ENCODE measurements at places on chromosomes 11 and 22. TPM values are rescaled to one million over a fixed set of nuclear protein-coding genes. Genes with fewer than 3 reads are reported as not detected.

The EMID1 gene
- not detected for total RNA-seq

The RAB39A gene
- total RNA-seq, result not detected

The KRTAP5-1 gene
- not detected for total RNA-seq

DNA sequence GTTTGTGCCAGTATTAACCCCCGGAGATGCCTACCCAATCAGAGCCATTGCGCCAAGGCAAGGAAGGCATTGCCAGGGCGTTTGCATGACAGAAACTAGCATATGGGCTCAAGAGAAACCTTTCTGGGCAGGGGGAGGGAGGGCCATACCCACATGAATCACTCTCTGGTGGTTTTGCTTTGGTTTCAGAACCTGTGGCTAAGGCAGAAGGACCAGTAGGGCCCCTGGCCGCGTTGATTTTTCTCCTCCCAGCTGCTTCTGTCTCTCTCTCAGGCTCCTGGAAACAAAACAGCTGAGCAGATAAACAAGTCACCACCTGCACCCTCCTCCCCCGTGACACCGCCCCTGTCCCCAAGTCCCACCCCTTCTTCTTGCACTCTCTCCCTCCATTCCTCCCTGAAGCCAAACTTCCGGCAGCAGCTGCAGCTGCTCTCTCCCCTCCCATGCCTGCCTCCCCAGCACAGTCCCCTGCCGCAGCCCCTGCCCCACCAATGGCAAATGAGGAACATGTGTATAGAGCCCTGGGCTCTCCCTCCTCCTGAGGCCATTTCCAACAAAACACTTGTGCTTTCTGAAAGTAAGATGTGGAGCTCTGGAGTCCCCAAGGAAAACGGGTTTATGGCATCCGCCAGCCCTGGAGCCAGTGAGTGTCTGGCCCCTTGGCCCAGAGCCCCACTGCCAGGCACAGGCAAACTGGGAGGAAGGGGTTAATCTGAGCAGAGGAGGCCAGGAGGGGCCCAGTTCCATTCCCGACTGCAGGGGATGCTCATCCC lies 39.0 kb upstream of the ADA2 start:
- H3K4me3 ChIP-seq, result peak overlapping the region; percentile 40
- DNase-seq, result peak; percentile 68
- H3K4me1 ChIP-seq, result peaks cover 35% of the 10 kb centered on the region
- peak overlapping the region; percentile 63 for H3K27ac ChIP-seq
- H3K27me3 ChIP-seq, result peaks cover 16% of the 10 kb centered on the region
- H3K36me3 ChIP-seq, result no peaks in the 10 kb centered on the region

DNA sequence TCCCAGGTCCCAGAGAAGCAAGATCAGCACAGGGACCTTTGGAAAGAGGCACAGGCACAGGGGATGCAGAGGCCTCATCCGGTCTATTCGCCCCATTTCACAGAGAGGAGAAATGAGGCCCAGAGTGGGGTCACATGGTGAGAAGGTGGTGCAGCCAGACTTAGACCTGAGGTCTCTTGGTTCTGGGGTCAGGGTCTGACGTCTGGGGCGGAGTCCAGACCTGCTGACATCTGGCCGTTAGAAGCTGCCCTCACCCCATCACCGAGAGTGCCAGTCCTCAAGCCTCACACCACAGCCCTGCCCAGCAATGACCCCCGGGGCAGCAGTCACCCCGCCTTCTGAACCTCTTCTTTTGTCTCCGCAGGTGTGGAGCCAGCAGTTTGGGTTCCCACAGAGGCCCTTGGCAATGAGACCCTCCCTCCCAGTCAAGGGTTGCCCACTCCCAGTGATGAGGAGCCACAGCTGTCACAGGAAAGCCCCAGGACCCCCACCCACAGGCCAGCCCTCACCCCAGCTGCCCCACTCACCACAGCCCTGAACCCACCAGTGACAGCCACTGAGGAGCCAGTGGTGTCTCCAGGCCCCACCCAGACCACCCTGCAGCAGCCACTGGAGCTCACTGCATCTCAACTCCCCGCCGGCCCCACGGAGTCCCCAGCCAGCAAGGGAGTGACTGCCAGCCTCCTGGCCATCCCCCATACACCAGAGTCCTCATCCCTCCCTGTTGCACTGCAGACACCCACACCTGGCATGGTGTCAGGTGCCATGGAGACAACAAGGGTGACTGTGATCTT lies 62.4 kb downstream of the OTOG start:
- no peaks in the 10 kb centered on the region for H3K36me3 ChIP-seq
- H3K4me1 ChIP-seq, result no peaks in the 10 kb centered on the region
- no peak for DNase-seq
- peaks cover 2% of the 10 kb centered on the region for H3K27me3 ChIP-seq
- H3K27ac ChIP-seq, result no peak overlapping the region
- no peak overlapping the region for H3K4me3 ChIP-seq

The LMO2 gene
- total RNA-seq, result not detected

The BIK gene
- 2.3 TPM for total RNA-seq

The CENPM gene
- total RNA-seq, result 84.6 TPM

The AMOTL1 gene
- total RNA-seq, result 4.9 TPM

- peak overlapping the region; percentile 6 for H3K27ac ChIP-seq
- peaks cover 26% of the 10 kb centered on the region for H3K36me3 ChIP-seq
- H3K4me1 ChIP-seq, result peaks cover 87% of the 10 kb centered on the region
- H3K4me3 ChIP-seq, result no peak overlapping the region
- no peak for DNase-seq
Observed at GRCh38 chr22:39940757-39941305, 19.4 kb upstream of the TMA7B start.

The LGR4 gene
- not detected for total RNA-seq

The KRTAP5-11 gene
- not detected for total RNA-seq

- no peak for DNase-seq
- H3K36me3 ChIP-seq, result no peaks in the 10 kb centered on the region
- H3K27ac ChIP-seq, result no peak overlapping the region
- H3K4me3 ChIP-seq, result no peak overlapping the region
- H3K27me3 ChIP-seq, result no peaks in the 10 kb centered on the region
Observed at GRCh38 chr22:47150426-47150825, 388.0 kb downstream of the TBC1D22A start.

The YPEL4 gene
- 0.39 TPM for total RNA-seq

GRCh38 chr11:21704539-21704938 lies 488.3 kb upstream of the ANO5 start:
- no peak overlapping the region for H3K4me3 ChIP-seq
- no peaks in the 10 kb centered on the region for H3K27me3 ChIP-seq
- H3K4me1 ChIP-seq, result no peaks in the 10 kb centered on the region
- H3K27ac ChIP-seq, result no peak overlapping the region
- no peaks in the 10 kb centered on the region for H3K36me3 ChIP-seq
- DNase-seq, result no peak

DNA sequence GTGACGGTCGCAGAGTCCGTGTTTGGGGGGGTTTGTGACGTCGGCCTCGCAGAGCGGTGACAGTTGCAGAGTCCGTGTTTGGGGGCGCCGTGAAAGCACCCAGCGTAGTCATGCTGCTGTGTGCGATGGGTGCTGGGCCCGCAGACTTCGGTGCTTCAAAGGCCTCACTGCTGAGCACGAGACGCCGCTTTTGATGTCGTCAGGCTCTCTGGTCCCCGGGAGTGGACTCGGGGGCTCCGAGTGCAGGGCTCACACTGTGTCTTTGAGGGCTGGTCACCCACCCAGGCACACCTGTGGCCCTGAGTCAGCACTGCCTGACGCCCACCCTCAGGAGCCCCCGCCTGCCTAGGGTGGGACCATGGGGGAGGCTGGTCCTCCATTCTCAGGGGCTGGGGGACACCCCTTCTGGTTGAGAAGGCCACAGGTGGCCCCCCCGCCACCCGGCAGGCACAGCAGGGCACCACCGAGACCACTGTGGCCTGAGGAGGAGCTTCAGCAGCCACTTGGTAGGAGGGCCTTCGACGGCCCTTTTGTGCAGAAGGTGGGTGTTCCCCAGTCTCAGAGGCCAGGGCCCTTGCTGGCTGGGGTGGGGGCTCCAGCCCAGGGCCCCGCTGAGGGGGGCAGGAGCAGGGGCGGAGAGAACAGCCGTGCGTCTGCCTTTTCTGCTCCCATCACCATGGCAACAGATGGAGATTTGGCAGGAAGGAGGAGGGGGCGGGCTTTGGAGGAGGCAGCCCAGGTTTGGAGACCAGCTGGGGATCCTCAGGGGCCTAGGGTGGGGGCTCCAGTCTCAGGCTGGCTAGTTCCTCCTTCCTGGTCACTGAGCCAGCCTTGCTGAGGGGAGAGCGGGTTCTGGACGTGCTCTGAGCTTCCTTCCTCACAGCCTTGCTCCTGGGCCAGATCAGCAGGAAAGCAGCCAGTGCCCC lies 20.9 kb downstream of the BRSK2 start:
- H3K4me1 ChIP-seq, result no peaks in the 10 kb centered on the region
- no peaks in the 10 kb centered on the region for H3K27me3 ChIP-seq
- DNase-seq, result no peak
- H3K36me3 ChIP-seq, result no peaks in the 10 kb centered on the region

The FGF4 gene
- not detected for total RNA-seq

DNA sequence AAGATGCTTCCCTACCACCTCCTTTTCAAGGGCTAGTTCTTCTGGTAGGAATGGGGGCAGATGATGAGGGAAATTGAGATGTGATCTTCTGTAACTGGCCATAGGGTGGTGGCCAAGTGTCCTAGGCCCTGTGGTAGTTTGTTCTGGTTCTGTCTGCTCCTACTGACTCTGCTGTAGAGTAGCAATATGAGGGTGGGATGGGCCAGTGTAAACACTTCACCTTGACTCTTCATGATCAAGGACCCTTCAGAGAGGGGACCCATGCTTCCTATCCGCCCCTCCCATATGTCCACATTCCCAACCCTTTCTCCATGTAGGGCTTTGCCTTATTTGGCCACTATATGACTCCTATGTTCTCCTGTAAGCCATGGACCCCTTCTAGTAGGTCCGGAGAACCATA lies 230.3 kb upstream of the SESN3 start:
- H3K4me1 ChIP-seq, result no peaks in the 10 kb centered on the region
- H3K4me3 ChIP-seq, result no peak overlapping the region
- no peaks in the 10 kb centered on the region for H3K27me3 ChIP-seq

- no peak overlapping the region for H3K4me3 ChIP-seq
- H3K4me1 ChIP-seq, result peaks cover 12% of the 10 kb centered on the region
- no peaks in the 10 kb centered on the region for H3K27me3 ChIP-seq
- H3K27ac ChIP-seq, result no peak overlapping the region
- H3K36me3 ChIP-seq, result peaks cover 19% of the 10 kb centered on the region
Observed at GRCh38 chr22:21686193-21686608, 20.4 kb downstream of the PPIL2 start.

DNA sequence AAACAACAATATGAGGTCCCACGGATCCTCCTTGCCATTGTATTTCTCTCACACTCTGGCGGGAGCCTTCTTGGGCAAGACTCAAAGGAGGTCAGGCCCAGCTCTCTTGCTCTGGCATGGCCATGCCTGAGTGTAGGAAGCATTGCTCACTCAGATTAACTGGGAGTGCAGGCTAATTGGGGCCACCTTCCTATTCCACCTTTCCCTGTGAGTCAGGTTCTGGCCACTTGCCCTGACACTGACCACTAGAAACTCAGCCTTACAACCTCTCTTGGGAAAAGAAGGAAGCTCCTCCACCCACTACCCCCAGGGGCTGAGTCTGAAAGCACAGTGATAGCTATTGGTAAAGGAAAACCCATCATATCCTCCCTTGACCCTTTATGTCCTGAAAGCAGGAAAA lies 121.8 kb upstream of the NTM start:
- no peaks in the 10 kb centered on the region for H3K4me1 ChIP-seq
- H3K27me3 ChIP-seq, result peaks cover 11% of the 10 kb centered on the region
- no peak for DNase-seq
- H3K36me3 ChIP-seq, result no peaks in the 10 kb centered on the region
- H3K4me3 ChIP-seq, result no peak overlapping the region

GRCh38 chr11:99676292-99676691 lies 655.5 kb downstream of the CNTN5 start:
- no peak for DNase-seq
- H3K36me3 ChIP-seq, result no peaks in the 10 kb centered on the region
- no peak overlapping the region for H3K27ac ChIP-seq
- no peaks in the 10 kb centered on the region for H3K27me3 ChIP-seq
- no peaks in the 10 kb centered on the region for H3K4me1 ChIP-seq

The TYR gene
- total RNA-seq, result not detected

GRCh38 chr11:70813651-70814050 lies 415.3 kb downstream of the CTTN start:
- H3K27me3 ChIP-seq, result no peaks in the 10 kb centered on the region
- H3K36me3 ChIP-seq, result no peaks in the 10 kb centered on the region
- no peak overlapping the region for H3K27ac ChIP-seq
- DNase-seq, result no peak
- H3K4me3 ChIP-seq, result no peak overlapping the region
- H3K4me1 ChIP-seq, result no peaks in the 10 kb centered on the region

GRCh38 chr11:117851852-117852251 lies 24.6 kb downstream of the FXYD6 start:
- H3K27me3 ChIP-seq, result peaks cover 23% of the 10 kb centered on the region
- H3K4me1 ChIP-seq, result peaks cover 6% of the 10 kb centered on the region
- peaks cover 1% of the 10 kb centered on the region for H3K36me3 ChIP-seq

DNA sequence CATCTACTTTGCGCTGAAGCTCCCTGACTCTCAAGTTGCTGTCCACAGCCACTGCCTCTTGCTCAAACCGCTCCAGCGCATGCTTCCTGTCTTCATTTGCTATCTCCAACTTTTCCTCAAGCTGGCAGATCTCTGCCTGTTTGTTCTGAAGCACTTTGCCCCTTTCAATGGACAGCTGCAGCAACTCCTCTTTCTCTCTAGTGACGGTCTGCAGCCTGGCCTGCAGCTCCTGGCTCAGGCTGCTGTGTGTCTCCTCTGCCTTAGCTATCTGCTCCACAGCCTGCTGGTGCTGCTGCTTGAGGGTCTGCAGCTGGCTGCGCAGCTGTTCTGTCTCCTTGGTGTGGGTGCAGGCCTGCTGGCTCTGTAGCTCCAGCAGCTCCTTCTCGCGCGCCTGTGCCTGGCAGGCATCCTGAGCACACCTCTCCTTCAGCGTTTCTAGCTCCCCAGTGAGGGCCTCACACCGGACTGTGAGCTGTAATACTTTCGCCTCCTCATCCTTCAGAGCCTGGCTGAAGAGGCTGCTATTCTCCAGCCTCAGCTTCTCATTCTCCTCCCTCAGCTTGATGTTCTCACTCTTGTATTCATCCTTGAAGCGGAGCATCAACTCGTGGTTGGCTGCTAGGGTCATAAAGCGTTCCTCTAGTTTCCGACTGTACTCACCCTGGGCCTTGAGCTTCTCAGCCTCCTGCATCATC lies 723 bp downstream of the CCDC89 start:
- H3K27ac ChIP-seq, result peak overlapping the region; percentile 18
- H3K36me3 ChIP-seq, result peaks cover 11% of the 10 kb centered on the region
- H3K4me1 ChIP-seq, result peaks cover 19% of the 10 kb centered on the region
- DNase-seq, result no peak
- no peak overlapping the region for H3K4me3 ChIP-seq

The OR52I2 gene
- total RNA-seq, result not detected
